HT1080 (cell line): ENCODE measurements at places on chromosomes 4 and X.

DNA sequence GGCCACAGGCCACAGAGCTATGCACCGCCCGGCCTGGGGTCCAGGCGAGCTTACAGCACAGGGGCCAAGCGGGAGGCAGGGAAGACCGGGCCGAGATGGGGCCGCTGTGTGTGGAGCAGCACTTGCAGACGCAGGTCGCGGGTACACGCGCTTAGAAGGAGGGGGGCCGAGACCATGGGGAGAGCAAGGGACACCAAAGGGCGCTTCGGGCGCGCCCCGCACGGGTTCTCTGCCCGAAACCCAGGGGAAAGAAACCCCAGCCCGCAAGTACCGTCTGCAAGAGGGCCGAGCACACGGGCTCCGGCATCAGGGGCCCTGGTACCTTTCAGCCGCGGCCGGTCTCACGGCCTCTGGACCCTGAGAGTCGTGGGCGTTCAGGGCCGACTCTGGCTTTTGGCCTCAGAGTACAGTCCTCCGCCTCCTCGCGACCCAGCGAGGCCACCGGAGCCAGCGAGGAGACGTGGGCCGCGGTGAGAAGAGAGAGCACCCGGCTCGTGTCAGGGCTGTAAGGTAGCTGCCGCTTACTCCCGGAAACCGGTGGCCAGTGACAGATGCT lies 342 bp downstream of the EOLA2 start:
- no peak for DNase-seq

GRCh38 chr4:66059556-66059955 lies 389.3 kb upstream of the EPHA5 start:
- no peak for DNase-seq

DNA sequence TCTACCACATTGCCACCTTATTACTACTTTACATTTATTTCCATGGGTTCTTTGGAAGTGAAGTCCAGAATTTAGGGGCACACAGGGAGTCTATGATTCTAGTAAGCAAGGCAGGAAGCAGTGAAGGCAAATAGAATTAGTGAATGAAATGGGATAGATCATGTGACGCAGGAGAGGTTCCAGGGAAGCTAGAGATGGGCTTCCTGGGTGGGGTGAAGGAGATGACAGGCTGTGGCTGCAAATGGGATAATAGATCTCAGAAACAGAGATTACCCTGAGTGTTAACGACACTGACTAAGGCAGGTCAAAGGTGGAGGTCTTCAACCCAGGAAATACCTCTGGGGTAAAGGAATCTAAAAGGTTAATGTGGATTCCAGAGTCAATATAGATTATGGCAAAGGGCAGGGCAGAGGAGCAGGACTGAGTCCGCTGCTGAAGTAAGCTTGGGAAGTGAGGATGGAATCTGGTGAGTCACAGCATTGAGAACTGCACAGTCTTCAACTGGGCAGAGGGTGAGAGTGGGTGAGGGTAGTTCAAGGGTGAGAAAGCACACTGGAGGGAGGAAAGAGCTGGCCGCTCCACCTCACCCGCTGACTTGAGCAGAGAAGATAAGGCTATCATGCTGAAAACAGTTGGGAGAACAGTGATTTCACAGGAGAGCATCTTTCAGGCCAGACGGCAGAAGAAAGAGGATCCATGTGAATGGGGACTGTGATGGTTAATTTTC lies 70.8 kb downstream of the ANXA3 start:
- peak; percentile 88 for DNase-seq

DNA sequence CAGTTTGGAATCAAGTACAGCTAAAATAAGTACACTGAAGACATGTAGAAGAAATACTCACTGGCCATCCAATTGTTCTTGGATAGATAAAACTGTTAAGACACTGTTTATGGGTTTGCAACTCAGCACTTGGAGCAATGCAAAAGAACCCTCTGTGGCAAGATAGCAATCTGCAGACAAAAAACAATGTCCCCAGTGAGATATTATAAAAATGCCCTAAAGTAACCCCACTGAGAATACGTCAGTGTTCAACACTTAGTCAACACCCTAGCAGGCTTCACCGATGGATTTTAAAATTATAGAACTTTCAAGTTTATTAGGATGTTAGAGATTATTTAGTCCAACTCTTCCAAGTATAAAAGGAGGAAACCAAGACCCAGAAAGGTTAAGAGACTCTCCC lies 47.5 kb upstream of the NDP start:
- DNase-seq: no peak

DNA sequence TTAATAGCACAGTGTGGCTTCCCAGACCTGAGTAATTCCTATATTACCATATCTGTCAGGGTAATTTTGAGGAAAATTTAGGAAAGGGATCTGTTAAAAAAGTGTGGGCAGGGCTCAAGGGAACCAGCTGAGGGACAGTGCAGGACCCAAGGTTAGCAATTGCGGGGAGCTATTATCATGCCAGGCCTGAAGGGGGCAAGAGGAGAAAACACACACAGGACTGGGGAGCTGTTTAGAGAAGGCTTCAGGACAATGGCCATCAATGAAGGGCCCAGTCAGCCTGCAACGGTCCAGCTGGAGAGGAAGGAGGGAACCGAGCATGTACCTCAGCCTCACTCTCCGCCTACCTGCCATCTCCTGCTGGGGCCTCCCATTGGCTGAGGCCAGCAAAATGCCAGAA lies 19.0 kb upstream of the NHS start:
- DNase-seq: peak; percentile 3

GRCh38 chr4:15402974-15403373 lies 24.9 kb upstream of the C1QTNF7 start:
- DNase-seq: no peak

- DNase-seq: no peak
Observed at GRCh38 chr4:26822546-26822945, 38.1 kb upstream of the STIM2 start.

GRCh38 chr4:106132045-106132444 lies 184.0 kb downstream of the TBCK start:
- DNase-seq: no peak

DNA sequence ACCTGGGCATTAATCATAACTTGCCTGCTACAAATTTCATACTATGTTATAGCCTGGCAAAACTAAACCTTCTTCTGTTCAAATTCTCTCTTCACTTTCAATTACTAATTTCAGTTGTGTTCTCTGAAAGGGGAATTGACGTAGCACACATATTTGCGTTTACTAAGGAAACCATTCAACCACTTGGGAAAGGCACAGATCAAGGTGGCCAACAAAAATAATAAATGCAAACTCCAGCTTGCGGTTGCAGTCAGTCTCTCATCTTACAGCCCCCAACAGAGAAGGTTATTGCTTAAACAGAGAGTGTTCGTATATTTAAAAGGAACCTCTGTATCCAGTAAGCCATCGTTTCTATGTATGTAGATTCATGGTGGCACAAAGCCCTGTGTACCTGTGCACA lies 4.0 kb downstream of the SRPX start:
- no peak for DNase-seq

DNA sequence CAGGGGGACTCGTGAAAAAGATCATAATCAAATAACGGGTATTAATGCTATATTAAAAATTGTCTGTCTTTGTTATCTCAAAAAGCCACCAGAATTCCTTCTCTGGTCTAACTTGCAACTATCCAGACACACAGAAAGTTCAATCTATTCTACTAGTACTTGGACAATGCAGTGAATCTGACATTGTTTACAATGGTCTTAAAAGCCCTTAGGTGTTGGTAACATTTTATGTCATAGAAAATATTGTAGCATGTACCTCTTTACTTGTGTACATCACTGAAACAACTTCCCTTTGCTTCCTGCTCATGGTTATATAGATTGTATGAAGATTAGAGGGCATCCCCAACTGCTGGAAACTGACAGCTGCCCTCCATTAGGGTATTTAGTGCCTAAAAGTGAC lies 71.1 kb upstream of the PPP3CA start:
- no peak for DNase-seq

DNA sequence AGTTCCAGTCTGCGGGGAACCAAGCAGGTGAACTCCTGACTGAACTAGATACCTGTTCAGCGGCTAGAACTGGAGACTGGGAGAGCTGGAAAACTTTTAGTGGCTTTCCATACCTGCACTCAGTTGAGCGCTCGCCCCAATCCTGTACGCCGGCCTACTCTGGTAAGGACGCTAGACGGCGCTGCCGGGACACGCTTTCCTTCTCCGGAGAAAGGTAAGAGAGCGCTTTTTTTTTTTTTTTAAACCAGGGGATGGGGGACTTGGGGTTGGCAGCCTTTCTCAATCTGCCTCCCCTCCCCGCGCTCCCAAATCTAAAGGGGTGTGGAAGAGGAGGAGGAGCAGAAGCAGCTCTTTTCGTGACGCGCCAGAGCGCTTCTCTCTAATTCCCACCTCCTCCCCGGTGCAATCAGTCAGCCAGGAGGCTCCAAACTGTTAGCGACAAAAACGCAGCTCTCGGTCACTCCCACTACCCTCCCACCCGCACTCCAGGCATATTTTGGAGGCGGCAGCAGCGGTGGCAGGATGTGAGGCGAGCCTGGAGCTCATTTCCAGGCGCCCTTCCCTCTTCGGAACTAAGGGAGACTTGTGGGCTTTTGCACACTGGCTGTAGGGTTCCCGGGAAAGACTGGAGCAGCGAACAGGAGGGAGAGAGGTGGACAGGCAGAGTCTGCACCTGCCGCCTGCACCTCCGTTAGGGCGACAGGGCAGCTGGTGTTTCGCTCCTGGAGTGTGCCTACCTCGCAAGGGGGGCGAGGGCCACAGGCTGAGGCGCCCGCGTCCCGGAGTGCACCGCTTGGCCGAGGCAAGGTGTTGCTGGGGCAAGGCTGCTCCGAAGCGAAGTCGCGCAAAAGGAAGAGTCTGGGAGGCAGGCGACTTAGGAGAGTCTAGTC lies at the start of gene IL1RAPL2:
IL1RAPL2 (plus strand) TSS at position 409 of the 890 bp plus-strand sequence.
- peak; percentile 17 for DNase-seq

DNA sequence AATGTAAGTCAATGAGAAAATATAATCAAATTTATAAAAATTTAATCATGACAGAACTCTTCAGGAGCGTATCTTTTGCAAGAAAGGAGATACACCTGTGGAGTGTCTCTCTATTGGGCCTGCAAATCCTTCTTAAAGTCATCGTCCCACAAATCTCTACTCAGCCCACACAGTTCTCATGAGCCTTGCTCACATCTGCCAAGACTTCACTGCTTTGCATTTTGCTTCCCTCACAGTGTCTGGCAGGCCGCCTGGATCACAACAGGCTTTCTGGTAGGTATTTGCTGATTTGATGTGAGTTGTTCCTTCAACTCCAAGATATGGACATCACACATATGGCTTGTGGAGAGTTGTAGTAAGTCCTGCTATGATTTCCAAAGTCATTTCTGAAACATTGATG lies 183.1 kb upstream of the ARX start:
- DNase-seq: no peak

DNA sequence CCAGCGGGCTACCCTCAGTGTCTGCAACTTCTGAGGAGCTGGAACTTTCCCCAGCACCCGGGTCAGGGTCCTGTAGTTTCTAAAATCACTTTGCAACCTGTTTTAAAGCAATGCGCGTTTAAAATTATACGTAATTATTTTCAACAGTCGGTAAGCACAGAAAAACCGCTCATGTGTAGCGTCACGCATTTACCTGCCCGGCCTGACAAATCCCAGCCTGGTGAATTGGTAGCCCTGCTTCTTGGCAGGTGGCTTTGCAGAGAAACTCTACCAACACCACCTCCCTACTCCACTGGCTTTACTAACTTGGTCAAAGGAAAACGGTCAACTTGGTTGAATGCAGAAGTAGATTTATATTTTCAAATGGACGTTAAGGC lies 640 bp downstream of the BANK1 start:
- DNase-seq: no peak

DNA sequence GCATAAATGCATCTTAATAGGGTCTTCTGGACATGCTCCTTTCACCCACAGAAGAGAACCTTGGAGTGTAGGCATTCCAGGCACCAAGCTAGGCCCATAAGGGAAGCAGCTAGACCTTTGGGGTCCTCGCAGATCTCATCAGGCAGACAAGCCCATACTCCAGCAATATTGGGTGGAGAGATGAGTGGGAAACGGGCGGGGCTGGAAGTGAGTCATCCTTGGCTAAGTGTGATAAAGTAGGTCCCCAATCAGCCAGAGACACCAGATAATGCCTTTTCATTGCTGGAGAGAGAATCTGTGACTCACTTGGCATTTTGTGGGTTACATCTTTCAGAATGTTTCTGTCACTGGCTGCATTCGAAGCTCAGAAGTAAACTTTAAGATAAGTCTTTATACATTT lies 133.3 kb upstream of the MBNL3 start:
- DNase-seq: peak; percentile 78

DNA sequence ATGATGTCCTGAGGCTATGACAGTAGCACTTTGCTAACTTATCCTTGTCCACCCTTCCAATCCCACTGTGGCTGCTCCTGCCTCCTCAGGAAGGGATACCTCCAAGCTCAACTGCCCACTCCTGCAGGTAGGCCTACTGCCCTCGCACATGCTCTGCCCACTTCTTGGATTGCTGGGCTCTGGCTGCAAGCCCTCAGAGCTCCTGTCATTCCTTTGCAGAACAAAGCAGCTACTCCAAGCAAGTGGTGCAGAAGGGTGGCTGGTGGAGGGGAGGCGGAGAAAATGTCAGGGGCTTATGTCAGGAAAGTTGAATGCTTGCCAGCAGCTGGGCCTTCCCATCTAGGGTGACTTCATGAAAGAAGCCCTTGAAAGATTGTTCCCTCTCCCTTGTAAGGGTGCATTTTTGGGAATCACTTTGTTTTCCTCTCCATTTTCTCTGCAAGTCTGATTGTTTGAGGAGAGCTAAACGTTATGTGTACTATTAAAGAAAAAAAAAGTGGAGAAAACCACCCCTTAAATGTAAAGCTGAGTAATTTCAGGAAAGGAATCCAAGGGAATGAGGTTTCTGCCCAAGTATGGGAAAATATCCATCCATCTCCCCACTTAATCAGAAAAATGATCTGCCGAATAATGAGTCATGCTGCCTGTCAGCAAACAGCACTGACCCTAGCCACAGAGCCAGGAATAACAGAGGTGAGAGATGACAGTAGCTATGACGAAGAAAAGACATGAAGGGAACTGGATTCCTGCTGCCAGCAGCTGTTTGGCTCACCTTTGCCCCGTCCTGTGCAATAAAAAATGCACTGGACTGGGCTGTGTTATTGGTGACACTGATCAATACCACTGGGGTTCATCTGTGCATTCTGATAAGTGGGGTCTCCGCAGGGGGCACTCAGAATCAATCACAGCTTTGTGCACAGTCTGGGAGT lies 102.0 kb downstream of the RTL5 start:
- peak; percentile 92 for DNase-seq

GRCh38 chr4:26871611-26872010 lies 11.0 kb downstream of the STIM2 start:
- no peak for DNase-seq

GRCh38 chr4:23233596-23233995 lies 540.9 kb downstream of the GBA3 start:
- DNase-seq: no peak

DNA sequence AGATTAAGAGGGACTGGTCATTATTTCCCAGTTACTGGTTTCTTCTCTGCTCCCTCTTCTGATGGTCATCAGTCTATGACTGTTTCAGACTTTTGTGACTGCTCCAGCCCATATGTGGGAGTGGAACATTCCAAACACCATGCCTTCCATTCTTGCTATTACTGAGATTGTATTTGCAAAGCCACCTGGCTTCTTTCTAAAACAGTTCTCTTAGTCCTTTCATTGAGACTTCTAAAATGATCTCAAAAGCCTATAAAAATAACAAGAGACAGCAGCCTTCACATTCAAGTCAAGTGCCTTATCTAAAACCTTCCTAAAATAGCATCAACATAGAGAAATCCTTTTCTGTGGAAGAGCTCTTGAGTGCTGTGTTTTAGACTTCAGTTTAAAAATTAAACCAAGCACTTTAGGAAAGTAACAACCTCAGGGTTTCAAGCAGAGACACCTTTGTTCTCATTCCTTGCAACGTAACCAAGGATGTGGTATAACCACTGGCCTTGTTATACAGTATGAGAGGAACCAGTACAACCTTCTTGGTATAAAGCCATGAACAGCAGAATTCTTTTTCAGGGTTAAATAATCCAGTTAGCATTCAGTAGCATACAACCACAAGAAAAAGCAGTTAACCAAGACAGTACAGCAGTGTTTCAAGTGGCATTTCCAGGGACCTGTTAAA lies 97.1 kb downstream of the NFKB1 start:
- no peak for DNase-seq
